RPMI8226 (cell line): ENCODE measurements at places on chromosomes 2 and 18.

DNA sequence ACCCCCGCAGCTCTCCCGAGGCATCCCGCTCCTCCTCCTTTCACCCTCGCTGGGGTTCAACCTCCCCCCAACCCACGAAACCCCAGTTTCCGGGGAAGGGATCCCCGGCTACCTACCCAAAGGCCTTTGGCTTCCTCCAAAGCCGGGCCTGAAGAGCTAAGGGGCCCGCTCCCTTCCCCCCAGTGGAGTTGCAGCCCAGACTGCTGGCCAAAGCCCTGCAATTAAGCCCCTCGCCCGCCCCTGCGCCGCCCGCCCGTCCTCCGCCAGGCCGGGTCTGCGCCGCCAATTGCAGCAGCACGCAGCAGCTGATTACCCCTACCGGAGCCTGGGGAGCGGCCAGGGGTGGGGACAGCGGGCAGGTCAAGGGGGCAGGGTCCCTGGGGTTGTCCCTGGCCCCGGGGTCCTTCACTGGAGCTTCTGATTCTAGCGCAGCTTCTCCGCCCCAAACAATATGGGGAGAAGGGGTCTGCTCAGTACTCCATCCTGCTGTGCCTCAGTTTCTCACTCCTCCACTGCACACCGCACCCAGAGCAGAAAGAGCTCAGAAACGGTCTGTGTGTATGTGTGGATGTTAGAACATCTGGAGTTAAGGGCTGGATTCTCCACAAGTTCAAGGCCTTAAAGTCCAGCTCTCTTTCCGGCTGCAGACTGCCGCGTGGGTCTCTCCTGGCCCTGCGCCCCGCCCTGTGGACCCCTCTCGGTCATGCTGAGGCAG is 16.9 kb downstream of the WNT10A start:
- DNase-seq, result no peak

GRCh38 chr2:37388074-37388473 is 43.6 kb downstream of the QPCT start:
- no peak for DNase-seq

GRCh38 chr2:163345795-163346573 is 389.8 kb downstream of the FIGN start:
- peak; percentile 45 for DNase-seq

- peak; percentile 23 for DNase-seq
These were observed 587 bp upstream of the MTIF2 start for GRCh38 chr2:55269645-55269990.

DNA sequence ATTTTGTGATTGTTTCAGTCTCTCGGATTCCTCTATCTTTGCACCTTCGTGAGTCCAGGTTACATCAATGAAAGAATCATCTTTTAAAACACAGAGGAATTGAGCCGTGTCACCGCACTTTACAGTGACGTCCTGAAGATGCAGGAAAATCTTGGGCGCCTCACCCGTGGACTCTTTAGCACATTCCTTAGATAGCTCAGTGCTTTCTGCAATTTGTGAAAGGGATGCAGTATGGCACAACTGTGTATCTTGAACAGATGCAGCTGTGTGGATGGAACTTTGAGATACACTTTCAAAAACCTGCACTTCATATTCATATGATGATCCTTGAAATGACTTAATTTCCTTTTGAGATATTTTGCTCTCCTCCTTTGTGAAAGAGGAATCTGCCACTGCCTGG is 50.9 kb downstream of the TTN start:
- no peak for DNase-seq

- no peak for DNase-seq
These were observed 126.8 kb downstream of the SLC8A1 start for GRCh38 chr2:40325116-40325515.

GRCh38 chr2:181784556-181784955 is 104.2 kb upstream of the NEUROD1 start:
- DNase-seq, result no peak

GRCh38 chr2:220574038-220574437 is 946.6 kb downstream of the SLC4A3 start:
- DNase-seq, result no peak

DNA sequence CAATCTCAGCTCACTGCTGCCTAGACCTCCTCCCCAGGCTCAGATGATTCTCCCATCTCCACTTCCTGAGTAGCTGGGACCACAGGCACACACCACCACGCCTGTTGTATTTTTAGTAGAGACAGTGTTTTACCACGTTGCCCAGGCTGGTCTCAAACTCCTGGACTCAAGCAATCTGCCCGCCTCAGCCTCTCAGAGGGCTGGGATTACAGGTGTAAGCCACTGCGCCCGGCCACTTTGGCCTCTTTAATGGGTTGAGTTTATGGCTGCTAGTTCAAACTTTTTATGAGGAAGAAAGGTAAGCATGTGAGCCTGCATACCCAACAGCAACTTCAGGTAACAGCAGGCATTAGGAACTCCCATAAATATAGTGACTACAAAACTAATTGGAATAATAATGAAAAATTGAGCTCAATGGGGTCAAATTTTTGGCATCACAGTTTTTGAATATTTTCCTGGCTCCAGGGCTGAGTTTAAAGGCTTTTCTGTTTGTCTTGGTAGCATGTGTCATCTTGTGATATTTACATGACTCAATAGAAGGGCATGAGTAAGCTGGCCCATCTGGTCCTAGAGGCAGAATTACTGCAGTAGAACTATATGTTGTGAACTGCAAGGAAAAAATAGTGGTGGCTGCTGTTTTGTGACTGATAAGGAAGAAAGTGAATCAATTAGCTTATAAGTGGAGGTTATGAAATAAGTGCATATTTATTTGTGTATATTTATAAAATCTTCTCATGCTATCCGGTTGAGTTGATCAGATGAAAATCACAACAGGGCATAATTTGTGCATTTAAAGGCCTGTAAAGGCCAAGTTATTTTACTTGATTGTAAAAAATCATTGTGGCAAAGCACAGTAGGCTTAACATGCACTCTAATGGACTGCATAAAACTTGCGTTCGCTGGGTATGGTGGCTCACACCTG is 24.8 kb downstream of the GALM start:
- no peak for DNase-seq

DNA sequence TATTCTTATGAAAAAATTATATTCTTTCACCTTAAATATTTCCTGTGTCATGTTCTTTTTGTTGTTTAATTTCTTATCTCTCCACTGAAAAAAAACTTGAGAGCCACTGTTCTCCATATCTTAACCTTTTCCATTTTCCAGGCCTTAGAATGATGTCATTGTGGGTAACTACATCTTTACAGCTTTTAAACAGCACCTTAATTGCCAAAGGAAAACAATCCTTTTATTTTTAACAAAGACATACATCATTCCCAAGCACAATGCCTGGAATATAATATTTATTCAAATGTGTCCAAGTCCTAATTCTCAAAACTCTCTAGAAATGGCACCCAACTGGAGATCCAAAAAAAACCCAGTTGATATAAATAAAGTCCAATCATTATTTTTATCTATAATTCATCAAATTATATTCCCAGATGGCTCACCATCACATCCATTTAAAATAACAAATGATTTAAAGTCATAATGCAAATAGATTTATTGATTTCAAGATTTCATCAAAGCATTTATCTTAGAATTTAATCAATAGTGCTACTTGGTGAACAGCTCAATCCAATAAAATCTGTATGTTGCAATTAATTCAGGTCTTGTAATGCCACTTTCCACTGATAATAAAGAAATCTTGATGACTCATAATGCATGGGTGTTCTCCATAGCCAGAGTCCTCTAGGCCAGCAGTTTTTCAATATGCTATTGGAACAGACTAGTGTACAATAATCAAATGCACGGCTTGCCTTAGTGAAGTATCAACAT is 107.1 kb upstream of the MAPRE2 start:
- DNase-seq, result no peak

- no peak for DNase-seq
These were observed 606 bp downstream of the AGBL5 start for GRCh38 chr2:27051902-27052645.

DNA sequence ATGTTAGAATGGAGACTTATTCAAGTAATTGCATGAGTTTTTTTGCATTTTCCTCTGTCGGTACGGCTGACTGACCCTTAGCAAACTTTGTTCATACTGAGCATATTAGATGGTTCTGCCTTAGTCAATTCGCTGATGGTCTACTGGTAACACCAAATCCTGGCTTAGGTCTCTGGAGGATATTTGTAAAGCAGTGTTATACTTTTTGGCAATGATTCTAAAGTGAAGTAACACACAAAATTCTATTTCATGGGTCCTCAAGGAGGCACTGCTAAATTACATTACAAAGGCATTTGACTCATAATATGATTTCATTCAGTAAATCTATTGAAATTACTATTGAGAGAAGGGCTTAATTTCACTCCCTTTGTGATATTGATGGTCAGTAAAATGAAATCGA is 246.8 kb upstream of the RASGRP3 start:
- no peak for DNase-seq

- peak; percentile 28 for DNase-seq
These were observed 13.3 kb upstream of the CYP20A1 start for GRCh38 chr2:203225423-203226039.

DNA sequence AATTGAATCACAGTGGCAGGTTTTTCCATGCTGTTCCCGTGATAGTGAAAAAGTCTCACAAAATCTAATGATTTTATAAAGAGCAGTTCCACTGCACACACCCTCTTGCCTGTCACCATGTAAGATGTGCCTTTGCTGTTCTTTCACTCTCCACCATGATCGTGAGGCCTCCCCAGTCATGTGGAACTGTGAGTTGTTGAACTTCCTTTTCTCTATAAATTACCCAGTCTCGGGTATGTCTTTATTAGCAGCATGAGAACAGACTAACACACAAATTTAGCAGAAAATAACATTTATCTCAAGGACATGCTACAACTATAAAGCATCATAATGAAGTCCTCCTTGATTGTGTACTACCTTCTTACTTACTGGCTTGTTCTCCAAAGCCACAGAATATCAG is 1526.0 kb downstream of the LRP1B start:
- DNase-seq, result no peak

GRCh38 chr18:61398961-61399705 is 65.9 kb downstream of the CDH20 start:
- DNase-seq, result no peak

DNA sequence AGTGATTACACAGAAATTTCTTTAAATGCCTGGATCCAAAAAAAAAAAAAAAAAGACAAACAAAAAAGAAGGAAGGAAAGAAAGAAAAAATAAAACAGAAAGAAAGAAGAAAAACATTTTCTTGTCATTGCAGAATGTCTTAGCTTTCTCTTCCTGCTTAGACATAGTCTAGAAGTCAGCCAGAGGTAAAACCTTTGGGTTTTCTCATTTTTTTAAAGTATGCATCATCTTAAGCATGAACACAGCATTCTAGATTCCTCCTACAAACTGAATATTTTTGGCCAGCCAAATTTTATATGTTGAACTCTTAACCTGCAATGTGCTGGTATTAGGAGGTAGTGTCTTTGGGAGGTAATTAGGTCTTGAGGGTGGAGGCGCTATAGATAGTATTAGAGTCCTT is 243.9 kb downstream of the TRIB2 start:
- no peak for DNase-seq

DNA sequence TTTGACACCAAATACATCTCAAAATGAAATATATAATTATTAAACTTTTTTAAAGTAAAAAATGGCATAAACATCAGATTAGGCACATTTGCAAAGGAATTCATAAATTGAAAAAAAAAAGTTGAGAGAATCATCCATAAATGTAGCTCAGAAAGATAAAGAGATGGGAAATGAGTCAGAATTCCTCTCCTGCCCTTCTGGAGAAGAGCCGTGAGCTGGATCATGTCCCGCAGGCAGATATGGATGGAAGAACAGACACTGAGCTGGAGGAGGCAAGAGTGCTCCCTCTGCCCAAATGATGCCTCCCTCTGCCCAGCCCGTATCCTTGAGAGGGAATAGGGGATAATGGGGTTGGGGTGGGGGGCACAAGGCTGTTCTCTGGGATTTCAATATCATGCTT is 190.9 kb downstream of the TFCP2L1 start:
- no peak for DNase-seq

DNA sequence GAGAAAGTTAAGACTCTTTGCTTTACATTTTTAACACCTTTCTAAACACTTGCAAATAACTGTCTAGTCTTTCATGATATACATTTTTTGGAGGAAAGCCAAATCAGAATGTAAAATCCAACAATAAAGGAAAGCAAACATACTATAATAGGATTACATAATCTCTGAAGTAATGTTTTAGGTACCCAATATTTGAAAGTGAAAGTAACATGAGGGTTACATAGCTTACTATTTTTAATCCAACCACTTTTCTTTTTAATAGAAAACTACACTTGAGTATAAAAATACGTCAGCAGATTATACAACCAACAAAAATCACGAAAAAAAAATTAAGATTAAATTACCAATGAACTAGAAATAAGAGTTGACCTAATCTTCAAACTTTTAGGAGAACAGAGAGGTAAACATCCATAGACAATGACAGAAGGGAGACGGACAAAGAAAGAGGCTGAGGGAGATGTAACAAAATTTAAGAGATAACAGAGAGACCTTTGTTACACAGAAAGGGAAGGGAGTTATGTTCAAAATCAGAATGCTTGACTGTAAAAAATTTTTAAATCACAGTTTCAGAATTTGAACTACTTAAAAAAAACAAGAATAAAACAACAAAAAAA is 150.0 kb downstream of the IKZF2 start:
- no peak for DNase-seq

GRCh38 chr2:64222351-64222750 is 78.1 kb upstream of the PELI1 start:
- no peak for DNase-seq

DNA sequence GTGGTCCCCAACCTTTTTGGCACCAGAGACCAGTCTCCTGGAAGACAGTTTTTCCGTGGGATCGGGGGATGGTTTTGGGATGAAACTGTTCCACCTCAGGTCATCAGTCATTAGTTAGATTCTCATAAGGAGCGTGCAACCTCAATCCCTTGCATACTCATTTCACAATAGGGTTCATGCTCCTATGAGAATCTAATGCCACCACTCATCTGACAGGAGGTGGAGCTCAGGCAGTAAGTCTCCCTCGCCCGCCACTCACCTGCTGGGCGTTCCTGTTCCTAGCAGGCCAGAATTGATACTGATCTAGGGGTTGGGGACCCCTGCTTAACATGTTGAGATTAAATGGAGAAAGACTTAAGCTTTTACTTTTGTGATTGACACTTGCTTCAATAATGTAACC is 9.9 kb downstream of the NABP1 start:
- DNase-seq, result no peak

DNA sequence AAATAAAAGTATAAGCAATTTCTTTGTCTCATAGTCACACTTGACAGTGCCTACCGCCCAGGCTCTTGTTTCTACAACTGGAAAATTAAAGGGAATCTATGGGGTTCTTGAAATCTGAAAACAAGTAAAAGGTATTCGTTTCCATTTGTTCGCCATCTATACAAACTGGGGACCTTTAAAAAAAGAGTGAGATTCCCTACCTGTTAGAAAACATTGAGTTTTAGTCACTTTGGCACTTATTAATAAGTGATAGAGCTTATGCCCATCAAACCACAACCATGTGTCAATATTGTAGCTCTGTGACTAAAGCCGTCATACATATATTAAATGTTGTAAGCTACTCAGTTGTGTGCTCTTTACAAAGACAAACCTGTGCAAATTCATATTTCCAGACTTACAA is 13.2 kb downstream of the FN1 start:
- no peak for DNase-seq

- DNase-seq, result no peak
These were observed 59.9 kb downstream of the NAT8 start for GRCh38 chr2:73582364-73582763.
